Cardiac atrium fibroblast (primary cell): ENCODE measurements at places on chromosomes 6 and 20. TPM values are rescaled to one million over a fixed set of nuclear protein-coding genes. Genes with fewer than 3 reads are reported as not detected.

Gene SLC17A1
- total RNA-seq = not detected in 2 replicates

Gene EHMT2
- total RNA-seq = 26.0 and 35.0 TPM in 2 replicates

Gene CEBPB
- total RNA-seq = 53.6 and 80.2 TPM in 2 replicates

Gene PXT1
- not detected in 2 replicates for total RNA-seq

Gene NFATC2
- 0.16 and 0.36 TPM in 2 replicates for total RNA-seq

Gene GPX5
- not detected in 2 replicates for total RNA-seq

Gene AHI1
- total RNA-seq = 6.3 and 9.4 TPM in 2 replicates

Gene CMTR1
- 16.1 and 26.2 TPM in 2 replicates for total RNA-seq

Gene CYP21A2
- 0.49 TPM in 1 of 2 replicates, not detected in the other for total RNA-seq

Gene MEI4
- total RNA-seq = not detected in 2 replicates

Gene PROKR2
- not detected in 2 replicates for total RNA-seq

Gene RAMACL
- 0.72 and 0.97 TPM in 2 replicates for total RNA-seq

Gene TDRD6
- not detected in 2 replicates for total RNA-seq

Gene SPAG4
- 32.9 and 44.2 TPM in 2 replicates for total RNA-seq

Gene OR2H1
- total RNA-seq = not detected in 2 replicates

Gene ABHD16B
- total RNA-seq = not detected in 2 replicates

Gene TRIM31
- not detected in 2 replicates for total RNA-seq

Gene SUMO4
- 0.16 TPM in 1 of 2 replicates, not detected in the other for total RNA-seq

Gene DEFB116
- total RNA-seq = not detected in 2 replicates

Gene COL19A1
- total RNA-seq = not detected in 2 replicates

Gene FAM162B
- total RNA-seq = 2.3 and 5.4 TPM in 2 replicates

Gene TINAG
- total RNA-seq = not detected in 2 replicates

Gene UFL1
- 15.7 and 23.0 TPM in 2 replicates for total RNA-seq

Gene CCNC
- 54.4 and 70.2 TPM in 2 replicates for total RNA-seq

Gene ZKSCAN3
- 1.6 and 2.2 TPM in 2 replicates for total RNA-seq

Gene TGM3
- not detected in 2 replicates for total RNA-seq

Gene RNF182
- total RNA-seq = not detected in 2 replicates
